ENCODE measurements at places on chromosomes 1 and 21.

DNA sequence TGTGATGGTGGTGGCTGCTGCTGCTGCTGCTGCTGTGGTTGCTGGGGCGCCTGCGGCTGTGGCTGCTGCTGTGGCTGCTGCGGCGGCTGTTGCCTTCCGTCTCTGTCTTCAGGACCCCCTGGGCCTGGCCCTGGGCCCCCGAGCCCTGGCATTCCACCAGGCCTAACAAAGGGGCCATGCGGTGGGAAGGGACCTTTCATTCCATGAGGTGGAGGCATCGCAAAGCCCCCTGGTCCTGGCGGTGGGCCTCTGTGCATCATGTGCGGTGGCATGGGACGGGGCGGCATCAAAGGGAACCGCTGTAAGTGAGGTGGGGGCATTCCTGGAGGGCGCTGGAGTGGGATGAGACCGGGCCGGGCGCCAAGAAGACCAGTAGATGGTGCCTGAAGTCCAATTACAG lies 12.4 kb downstream of the SOD1 start:
- no peak for DNase-seq

- no peak for DNase-seq
These were observed 9.9 kb upstream of the ANKRD13C start for GRCh38 chr1:70364439-70364838.

- DNase-seq, result no peak
These were observed 31.2 kb upstream of the QSOX1 start for GRCh38 chr1:180123463-180123936.

DNA sequence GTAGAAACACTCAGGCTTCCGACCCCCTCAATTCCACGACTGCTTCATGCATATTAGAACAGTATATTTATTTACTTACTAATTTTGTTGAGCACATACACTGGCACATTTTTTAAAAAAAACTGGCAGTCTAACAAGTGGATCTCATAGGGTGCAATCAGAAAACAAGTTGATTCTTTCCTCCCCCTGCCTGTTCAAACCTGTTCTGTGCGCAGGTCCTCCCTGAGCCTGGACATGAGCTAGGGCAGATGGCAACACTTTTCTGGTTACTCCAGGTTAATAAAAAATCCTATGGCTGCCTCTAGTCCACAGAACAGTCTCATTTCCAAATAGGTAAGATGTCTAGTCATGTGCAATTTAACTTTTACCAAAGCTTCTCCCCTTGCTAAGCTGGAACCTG lies 18.6 kb downstream of the HSD11B1 start:
- no peak for DNase-seq

Measured in foreskin fibroblast (primary cell).